ENCODE measurements at places on chromosomes 1 and 21.

GRCh38 chr1:151104630-151105029, 34.1 kb downstream of the GABPB2 start:
- no peak for DNase-seq

DNA sequence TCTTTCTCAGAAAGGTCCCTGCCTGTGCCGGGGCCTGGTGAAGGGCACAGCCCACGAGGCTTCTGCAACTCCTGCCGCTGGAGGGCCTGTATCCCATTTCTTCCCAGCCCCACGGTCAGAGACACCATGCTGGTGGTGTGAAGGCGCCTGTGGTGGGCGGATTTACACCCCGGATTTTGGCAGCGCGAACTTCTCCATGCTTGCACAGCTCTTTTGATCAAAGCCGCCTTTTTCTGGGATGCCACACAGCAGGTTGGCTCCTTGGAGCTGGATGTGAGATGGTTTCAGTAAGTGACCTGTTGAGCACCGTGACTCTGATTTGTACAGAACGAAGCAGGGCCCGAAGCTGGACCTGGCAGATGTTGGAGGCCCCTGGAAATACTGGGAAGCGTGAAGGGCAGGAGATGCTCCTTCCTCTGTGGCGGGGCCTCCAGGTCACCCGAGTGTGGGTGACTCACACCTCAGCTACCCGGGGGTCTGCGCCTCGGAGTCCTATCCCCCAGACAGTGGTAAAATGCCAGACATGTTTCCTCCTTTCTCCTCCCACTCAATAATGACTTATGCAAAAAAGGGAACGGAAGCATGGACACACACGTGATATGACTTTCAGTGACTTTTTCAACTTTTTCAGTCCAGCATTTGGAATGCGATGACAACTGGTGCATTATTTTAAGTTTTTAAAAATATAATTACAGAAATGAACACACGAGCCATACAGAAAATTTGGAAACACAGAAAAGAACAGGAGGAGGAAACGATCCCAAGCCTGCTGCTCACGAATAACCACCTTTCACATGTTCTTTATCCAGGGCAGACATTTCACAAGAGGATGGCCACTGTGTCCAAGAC, 9.0 kb downstream of the UMODL1 start:
- peak; percentile 73 for DNase-seq

DNA sequence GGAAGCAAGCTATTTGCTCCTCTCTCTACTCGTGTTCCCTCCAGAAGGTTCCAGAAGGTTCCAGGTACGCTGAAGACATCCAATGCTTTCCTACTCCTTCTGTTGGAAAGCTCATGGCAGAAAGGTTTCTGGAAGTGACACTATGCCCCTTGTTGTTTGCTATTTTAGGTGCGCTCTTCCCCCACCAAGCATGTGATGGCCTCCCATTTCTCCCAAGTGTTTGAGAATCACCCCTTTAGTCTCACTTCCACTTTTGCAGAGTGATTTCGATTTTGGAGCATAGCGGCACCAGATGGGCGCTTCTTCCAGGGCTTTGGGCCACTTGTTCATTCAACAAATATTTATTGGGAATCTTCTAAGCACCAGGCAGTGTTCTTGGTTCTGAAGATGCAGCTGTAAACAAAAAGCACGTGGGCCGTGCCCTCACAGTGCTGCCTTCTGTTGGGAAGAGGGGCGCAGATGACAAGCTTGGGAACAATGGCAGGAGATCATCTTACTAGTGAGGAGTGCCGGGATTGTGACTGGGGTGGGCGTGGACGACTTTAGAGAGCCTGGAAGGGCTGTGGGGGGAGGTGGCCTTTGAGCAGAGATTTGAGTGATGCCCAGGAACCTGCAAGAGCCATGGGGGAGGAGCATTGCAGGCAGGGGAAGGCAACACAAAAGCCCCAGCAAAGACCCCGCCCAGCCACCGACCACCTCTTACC, 43.0 kb upstream of the TARDBP start:
- no peak for DNase-seq

DNA sequence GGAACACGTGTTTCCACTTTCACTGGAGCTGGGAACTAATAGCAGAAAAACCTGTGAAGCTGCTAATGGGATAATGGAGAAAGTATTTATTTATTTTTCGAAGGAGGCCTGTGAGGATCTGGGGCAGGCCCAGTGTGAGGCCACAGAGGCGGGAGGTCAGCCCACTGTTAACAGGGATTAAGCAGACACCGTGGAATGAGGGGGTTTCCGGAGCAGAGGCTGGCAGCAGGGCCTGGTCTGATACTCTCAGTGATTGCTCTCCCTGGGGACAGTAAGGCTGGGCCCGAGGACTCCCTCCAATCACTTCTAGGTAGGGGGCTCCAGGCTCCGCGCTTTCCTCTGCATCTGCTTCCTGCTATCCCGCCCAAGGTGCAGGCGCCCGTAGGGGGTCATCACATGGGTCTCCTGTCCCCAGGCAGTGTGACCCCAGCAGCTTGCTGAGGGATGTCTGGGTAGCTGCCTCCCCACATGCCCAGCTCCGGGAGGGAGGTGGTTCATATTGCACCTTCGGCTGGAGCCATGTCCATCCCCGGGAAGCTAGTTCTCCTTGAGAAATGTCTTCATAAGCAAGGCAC, 28.8 kb upstream of the CDCA8 start:
- no peak for DNase-seq

- no peak for DNase-seq
These were observed 25.2 kb downstream of the LAMC1 start for GRCh38 chr1:183048087-183049085.

DNA sequence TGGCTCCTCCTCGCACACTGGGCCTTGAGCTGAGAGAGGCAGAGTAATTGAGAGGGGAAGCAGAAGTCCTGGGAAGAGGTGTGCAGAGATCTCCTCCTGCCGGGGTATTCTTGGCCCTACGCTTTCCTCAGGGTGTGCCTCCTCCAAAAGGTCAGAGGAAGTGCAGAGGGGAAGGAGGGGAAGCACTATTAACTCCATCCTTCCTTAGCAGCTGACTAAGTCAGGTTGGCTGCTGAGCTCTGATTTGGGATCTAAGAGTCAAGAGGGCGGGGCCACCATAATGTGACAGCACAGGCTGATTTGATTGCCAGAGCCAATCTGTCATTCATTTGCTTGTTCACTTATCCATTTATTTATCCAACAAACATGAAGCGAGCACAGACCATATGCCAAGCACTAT, 12.3 kb downstream of the ATP2B4 start:
- DNase-seq: peak; percentile 54

- DNase-seq: no peak
These were observed 50.4 kb downstream of the TENT5C start for GRCh38 chr1:117656202-117656641.

DNA sequence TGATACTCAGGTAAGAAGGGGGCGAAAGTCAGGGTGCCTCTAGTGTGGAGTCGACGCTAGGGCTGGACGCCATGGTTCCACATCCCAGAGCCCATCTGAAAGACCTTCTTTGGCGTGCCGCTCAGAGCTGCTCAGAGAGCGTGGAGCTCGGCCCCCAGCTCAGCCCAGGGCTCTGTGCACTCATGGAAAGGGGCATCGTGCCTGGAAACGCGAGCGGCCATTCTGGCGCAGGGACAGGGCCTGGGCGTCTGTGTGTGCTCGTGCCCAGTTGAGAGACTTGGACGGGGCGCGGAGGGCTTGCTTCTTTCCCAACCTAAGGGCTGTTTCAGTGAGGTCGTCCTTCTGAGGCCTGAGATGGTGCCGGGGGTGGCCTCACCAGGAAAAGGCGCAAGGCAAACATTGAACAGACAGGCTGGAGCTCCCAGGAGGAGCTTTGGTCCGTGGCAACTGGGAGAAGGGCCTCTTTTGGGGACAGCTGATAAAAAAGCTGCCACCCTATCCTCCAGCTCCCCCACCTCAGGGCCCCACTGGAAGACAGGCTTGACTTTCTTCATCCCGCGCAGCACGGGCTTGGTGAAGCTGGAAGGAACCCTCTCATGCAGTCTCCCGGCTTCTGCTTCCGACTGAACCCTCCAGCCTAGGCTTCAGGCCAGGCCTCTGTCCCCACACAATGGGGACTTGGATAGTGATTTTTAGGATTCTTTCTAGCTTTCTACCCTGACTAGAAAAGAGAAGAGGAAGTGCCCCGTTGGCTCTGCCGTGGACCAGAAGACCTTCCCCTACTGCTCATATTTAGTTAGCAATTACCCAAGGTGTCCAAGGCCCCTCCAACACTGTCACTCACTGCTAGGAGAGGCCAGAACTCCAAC, 77.1 kb downstream of the CD58 start:
- no peak for DNase-seq

DNA sequence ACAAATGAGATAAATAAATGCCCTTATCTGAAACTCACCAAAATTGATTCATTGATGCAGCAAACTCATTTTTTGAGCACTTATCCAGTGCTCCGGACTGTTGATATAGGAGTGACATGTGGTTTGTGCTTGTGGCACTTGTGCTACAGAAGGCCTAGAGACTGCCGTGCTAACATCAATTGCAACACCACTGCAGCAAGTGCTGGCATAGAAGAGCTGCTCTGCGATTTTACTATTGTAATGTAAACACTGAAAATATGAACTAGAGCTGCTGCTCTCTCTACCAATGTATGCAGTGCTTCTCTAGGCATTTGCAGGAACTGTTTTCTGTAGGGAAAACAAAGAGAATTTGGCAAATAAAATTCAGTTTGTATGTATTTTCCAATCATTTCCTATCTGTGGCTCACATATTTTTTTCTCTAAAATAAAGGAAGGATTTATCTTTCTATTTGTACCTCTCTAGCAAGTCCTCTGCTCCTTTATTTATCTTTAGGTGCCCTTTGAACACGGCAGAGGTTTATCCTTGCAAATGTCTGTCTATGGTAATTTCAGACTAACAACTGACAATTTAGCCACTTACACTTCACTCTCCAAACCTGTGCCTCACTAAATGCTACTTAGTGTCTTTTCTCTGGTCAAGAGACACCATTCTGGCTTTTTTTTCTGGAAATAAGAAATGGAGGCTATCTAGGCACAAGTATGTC, 409.5 kb upstream of the ADGRL2 start:
- DNase-seq: no peak

GRCh38 chr1:8027748-8028570, 1.9 kb upstream of the ERRFI1 start:
- peak; percentile 89 for DNase-seq

- DNase-seq: peak; percentile 10
These were observed 142.8 kb downstream of the HUNK start for GRCh38 chr21:32015461-32016139.

GRCh38 chr21:46199436-46200373, 15.4 kb upstream of the SPATC1L start:
- no peak for DNase-seq

GRCh38 chr1:44855742-44856141, 12.7 kb upstream of the PTCH2 start:
- DNase-seq: no peak

DNA sequence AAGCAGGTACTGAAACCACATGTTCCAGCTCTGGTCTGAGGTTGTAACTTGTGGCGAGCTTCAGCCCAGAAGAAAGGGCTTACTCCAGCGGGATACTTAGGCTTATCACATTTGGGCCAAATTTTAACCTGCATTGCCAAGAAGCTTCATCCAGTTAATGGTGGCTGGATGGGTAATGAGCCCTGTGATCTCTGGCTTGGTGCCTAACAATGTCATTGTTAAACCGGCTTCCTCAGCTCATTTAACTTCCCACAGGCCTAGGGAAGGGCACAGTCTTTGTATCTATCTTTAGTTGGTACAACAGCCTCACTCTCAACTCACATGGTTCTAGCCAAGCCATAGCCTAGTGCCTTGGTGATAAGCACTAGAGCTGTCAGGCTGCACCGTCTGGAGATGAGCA, 43.6 kb upstream of the CCDC190 start:
- no peak for DNase-seq

DNA sequence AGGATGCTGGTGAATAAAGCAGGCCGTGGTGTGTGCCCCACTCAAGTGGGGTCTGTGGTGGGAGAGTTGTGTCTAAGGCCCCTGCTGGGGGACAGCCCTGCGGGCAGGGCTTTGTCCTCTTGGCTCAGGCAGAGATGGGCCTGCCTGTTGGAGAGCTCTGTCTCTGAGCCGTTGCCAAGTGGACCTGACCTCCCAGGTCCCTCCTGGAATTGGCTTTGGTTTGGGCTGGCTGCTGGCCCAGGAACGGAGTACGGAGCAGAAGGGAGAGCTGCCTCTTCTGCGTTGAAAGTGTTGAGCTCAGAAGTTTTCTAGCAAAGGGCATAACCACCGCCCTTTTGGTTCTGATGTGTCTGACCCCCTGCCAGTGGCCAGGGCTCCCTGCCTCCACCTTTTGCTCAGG, 153.9 kb downstream of the PEX14 start:
- DNase-seq: no peak

GRCh38 chr1:7610106-7610731, 160.9 kb upstream of the VAMP3 start:
- no peak for DNase-seq

- DNase-seq: no peak
These were observed 8.8 kb downstream of the TMCC2 start for GRCh38 chr1:205236526-205236925.

- peak; percentile 39 for DNase-seq
These were observed 8.6 kb downstream of the FNDC5 start for GRCh38 chr1:32861904-32862695.

DNA sequence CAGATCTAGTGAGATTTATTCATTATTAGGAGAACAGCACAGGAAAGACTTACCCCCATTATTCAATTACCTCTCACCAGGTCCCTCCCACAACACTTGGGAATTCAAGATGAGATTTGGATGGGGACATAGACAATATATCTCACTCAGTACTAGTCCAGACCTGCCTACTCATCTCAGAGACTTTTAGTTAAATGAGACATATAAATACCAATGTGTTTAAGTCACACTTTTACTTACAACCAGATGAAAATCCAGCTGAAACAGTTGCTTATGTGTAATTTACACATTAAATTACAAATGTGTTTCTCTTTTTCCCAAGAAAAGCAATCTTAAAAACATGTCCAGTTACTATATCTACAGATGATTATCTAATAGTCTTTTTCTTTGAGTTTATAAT, 1145.6 kb downstream of the KCNT2 start:
- peak; percentile 68 for DNase-seq

GRCh38 chr1:66732407-66733166, 19.7 kb upstream of the DYNLT5 start:
- DNase-seq: peak; percentile 52

- DNase-seq: no peak
These were observed 76.8 kb downstream of the MAP3K7CL start for GRCh38 chr21:29207201-29207600.

DNA sequence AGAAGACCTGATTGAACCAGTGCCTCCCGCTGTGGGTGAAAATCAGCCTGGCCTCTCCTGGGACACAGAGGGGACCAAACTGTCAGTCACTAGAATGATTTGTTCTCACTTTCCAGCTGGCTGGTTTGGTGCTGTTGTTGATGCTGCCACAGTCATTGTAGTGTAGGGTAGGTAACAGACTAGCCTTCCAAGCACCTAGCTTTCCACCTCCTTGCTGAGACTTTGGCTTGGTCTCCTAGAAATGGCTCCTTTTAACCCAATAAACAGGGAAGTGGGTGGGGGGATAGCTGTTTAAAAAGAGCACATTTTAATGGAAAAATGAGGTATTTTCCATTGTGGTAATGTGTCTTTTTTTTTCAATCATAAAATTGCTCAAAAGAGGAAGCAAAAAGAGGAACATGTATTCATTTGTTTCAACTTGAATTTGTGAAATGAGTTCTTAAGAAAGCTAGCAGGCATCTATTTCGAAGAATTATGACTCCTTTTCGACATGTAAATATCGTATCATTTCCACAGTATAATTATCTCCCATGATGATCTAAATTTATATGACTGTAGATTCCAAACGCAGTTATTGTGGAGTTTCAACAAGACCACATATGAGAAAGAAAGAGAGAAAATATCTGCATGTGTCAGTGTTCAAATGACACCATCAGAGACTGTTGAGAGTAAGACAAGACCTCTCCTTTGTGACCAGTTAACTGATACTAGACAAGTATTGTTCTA, 190.1 kb downstream of the HLX start:
- no peak for DNase-seq

Measured in GM23248 (cell line).